AG09319 (cell line): ENCODE measurements at places on chromosomes 11 and 22.

- DNase-seq, result no peak
Observed at GRCh38 chr22:19959587-19960490, 18.2 kb upstream of the TXNRD2 start.

DNA sequence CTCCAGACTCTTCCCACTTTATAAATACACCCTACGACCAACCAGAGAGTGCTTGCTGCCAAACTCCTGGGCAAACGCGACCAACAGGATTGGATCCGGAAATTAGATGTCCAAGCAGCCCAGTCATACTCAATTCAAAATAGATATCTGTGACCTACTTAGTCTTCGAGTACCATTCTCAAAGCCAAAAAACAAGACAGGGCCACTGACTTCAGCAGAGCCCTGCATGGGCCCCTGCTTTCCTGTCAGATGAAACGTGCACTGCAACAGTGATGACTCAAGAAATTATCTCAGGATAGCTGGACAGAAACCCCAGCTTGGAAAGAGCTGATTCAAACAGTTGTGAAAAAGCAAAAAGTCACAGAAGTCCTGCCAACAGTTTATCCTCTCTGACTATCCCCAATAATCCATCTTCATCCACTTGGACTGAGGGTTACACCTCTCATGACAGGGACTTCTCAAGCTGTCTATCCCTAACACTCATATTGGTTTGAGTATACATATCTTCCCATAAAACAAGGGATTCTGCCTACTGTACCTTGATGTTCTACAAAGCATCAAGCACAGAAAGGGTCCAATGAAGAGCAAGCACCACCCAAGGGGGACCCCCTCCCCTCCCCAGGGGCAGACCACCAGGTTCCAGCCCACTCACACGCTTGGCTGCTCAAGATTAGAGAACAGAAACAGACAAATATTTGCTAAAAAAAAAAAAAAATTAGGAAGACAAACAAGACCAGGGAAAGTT, 17.4 kb downstream of the SMCO4 start:
- no peak for DNase-seq

GRCh38 chr11:16239141-16240105, 116.9 kb downstream of the SOX6 start:
- DNase-seq, result no peak

GRCh38 chr11:58900479-58901420, 38.5 kb upstream of the GLYATL1 start:
- DNase-seq, result peak; percentile 27

GRCh38 chr11:124150684-124151083, 32.5 kb upstream of the OR10D3 start:
- DNase-seq, result no peak

DNA sequence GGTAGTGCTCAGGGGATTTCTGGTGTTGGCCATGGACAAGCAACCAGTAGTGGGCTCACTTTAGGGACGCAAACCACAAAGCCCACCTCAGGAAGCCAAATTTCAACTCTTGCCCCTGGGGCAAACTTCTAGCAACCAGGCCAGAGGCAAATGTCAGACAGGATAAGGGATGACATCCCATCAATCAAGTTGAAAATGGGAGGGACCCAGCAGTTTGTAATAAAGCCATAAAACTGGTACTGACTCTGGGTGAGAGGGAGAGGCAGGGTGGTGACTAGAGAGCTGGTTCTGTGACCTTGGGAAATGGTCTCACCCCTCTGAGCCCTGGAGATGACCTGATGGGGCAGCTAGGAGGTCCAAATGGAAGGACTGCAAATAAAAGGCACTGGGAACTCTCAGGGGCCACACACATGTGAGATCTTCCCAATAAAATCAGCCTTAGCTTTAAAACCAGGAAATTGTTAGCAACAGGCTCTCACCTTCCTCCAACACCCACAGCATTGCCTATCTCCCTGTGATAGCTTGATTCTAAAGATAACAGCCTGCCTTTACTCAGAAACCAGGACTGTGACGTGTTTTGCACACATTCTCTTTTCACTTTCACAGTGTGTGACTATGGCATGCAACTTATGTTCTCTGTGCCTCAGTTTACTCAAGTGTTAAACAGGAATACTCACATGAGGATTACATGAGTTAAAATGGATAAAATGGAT, 6.4 kb upstream of the TBC1D10A start:
- no peak for DNase-seq

DNA sequence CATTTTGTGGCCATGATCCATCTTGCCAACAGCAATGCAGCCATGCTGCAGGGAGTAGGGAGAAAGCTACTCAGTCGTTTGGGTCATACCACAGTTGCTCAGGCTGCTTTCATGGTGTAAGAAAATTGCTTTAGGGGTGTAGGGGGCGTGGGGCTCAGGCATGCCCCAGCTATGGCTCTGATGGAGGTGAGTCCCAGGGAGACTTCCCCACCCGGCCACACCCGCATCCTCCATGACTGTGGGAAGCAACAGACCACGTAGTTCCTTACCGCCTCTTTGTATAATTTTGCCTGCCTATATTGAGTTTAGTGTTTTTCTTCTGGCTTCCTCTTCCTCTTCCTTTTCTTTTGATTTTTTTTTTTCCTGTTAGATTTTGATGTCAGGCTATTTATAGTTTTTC, 58.8 kb downstream of the SPECC1L start:
- no peak for DNase-seq
